ENCODE measurements at places on chromosomes 1 and 21. TPM values are rescaled to one million over a fixed set of nuclear protein-coding genes. Genes with fewer than 3 reads are reported as not detected.

Gene GJA9
- not detected for total RNA-seq

DNA sequence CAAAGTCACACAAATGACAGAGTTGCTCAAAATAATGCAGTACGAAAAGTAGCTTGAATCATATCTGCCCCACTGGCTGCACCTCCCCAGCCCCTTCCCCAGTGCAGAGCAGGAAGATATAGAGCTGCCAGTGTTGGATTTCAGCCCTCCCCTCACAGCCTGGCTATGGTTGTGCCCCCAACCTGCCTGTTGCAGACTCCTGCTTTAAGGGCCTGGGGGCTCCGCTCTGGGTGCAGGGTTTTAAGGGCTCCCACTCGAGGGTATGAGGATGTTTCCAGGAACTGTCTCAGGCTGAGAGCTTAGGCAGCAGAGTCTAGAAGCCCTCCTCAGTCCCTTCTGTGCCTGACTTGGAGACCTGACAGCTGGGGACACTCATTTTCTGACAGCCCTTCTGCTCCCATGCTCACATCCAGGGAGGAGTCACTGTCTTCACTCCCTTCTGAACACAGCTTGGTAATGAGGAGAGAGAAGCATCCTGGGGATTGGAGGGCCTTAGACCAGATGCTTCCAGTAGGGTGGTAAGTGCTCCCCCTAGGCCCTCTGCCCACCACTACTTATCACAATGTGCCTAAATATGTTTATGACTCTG lies 4.6 kb downstream of the S100A9 start:
- no peak overlapping the region for H3K4me3 ChIP-seq
- no peak overlapping the region for H3K27ac ChIP-seq
- H3K27me3 ChIP-seq, result peaks cover 25% of the 10 kb centered on the region
- no peak for DNase-seq

GRCh38 chr1:110610084-110610483 lies 3.9 kb upstream of the KCNA2 start:
- H3K27me3 ChIP-seq, result peaks cover 99% of the 10 kb centered on the region
- H3K36me3 ChIP-seq, result no peaks in the 10 kb centered on the region
- H3K4me3 ChIP-seq, result no peak overlapping the region
- no peak for DNase-seq
- H3K27ac ChIP-seq, result no peak overlapping the region

- peaks cover 18% of the 10 kb centered on the region for H3K4me1 ChIP-seq
- H3K27me3 ChIP-seq, result no peaks in the 10 kb centered on the region
- peaks cover 60% of the 10 kb centered on the region for H3K36me3 ChIP-seq
- no peak overlapping the region for H3K4me3 ChIP-seq
Measured at GRCh38 chr1:201137579-201138310, 10.8 kb upstream of the ASCL5 start.
